ENCODE measurements at places on chromosomes 6 and 20.

- no peak for DNase-seq
Measured at GRCh38 chr20:13139459-13140150, 81.5 kb upstream of the ISM1 start.

- DNase-seq = no peak
Measured at GRCh38 chr20:45781391-45781931, 10.2 kb downstream of the WFDC3 start.

DNA sequence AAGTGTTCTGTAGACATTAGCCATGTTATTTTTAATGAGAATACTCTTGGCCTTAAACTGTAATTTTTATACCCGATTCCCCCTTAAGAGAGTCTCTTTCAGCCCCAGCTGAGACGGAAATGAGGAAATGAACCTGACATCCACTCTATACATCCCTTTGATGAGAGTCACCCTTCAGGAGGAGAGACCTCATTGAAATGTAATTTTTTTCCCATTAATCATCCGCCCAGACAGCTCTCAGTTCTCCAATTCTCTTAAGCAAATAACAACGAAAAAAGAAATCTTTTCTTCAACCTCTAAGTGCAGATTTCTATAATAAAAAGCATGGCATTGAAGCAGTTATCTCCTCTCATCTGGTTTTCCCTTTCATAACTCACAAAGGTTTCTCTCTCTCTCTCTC lies 243.8 kb upstream of the PMEPA1 start:
- no peak for DNase-seq

GRCh38 chr20:10637563-10637962 lies 36.2 kb downstream of the JAG1 start:
- DNase-seq = no peak

DNA sequence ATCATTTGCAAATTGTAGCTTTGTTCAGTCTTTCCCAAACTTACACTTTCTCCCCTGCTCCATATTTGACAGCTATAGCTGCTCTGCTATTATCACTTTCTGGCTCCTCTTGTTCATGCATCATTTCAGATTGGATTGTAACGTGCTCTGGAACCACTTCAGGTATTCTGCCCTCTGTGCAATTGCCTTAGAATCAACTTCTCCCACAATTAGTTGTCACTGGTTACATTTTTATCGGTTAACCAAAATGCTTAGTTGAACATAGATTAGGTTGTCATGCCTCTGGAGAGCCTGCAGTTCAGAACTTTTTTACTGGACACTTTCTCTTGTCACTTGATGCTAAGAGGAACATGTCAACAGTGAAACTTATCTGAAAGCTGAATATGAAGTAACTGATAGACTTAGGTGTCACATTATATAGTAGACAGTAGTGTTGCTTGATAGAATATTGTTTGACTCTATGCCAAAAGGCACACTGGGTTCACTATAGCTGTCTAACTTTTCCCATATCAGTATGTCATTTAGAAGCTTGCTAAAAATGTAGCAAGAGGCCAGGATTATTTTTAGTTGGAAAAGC lies 127.7 kb upstream of the PTPRK start:
- no peak for DNase-seq

GRCh38 chr20:14986026-14986655 lies 648.7 kb upstream of the FLRT3 start:
- no peak for DNase-seq

All from NCI-H526 treated with DMSO at 0.1 percent for 48 hours (cell line).